ENCODE measurements at places on chromosomes 4 and X. TPM values are rescaled to one million over a fixed set of nuclear protein-coding genes. Genes with fewer than 3 reads are reported as not detected.

DNA sequence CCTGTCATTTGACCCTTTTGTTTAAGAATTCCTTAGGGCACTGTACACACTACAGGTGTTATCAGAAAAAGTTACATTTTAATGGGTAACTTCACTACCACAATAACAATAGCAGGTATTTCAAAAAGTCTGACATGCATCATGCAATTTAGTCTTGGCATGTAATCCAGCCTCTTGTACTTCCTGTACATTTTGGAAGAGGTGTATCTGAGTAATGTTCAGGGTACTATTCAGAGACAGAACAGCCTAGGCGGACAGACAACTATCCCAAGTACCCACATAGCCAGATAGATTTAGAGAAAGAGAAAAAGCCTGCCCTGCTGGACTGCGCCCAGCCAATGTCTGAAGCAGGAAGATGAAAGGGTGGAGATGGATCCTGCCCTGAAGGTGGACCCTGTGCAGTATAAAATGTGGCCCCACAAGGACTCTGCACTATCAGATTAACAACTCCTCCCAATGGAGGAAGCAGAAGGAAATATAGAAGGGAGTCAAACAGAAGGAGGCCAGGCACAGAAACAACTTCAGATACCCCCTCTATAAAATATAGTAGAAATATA lies 8.5 kb downstream of the UGT2B7 start:
- no peak overlapping the region for H3K4me3 ChIP-seq
- no peaks in the 10 kb centered on the region for H3K4me1 ChIP-seq
- no peaks in the 10 kb centered on the region for H3K27me3 ChIP-seq
- no peak overlapping the region for H3K27ac ChIP-seq
- no peak for DNase-seq
- no peaks in the 10 kb centered on the region for H3K36me3 ChIP-seq

RNF150 gene
- 18.1 TPM for total RNA-seq

DNA sequence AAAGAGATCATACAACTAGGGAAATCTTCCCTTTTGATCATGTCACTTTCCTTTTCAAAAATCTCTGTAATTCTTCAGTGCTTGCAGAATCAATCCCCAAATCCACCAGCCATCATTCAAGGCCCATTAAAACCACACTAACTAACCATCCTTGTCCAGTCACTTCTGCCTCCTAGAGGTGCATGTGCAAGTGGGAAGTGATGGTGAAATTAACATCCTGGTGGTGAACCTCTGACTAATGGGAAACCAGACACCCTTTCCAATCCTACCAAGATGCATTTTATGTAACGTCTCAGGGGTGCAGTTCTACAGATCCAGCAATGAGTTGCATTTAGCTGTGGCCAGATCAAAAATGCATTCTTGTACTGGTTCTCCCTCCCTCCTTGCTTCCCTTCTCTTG lies 341.8 kb downstream of the RAPGEF2 start:
- no peaks in the 10 kb centered on the region for H3K36me3 ChIP-seq
- no peak overlapping the region for H3K27ac ChIP-seq
- no peaks in the 10 kb centered on the region for H3K27me3 ChIP-seq
- DNase-seq = peak; percentile 30
- peaks cover 3% of the 10 kb centered on the region for H3K4me1 ChIP-seq

PALLD gene
- 112 TPM for total RNA-seq

MAGEA11 gene
- total RNA-seq = not detected

DNA sequence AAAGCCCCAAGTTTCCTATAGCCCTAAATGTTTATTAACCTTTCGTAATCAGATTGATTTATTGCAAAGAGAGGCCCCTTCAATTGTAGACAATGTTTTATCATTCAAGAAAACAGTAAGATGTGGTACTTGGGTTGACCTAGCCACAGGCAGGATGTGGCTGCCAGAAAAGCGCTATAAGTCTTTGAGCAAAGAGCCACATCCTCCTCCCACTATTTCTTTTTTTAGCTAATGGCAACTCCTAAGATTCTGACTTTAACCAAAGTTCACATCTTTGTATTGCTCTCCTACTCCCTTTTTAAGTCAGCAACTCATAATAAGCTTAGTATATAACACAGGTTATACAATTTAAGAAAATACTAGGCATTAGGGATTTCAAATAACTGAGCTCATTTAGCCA lies 70.7 kb upstream of the PPP3CA start:
- no peak overlapping the region for H3K27ac ChIP-seq
- H3K36me3 ChIP-seq = no peaks in the 10 kb centered on the region
- H3K4me1 ChIP-seq = no peaks in the 10 kb centered on the region
- H3K4me3 ChIP-seq = no peak overlapping the region
- no peaks in the 10 kb centered on the region for H3K27me3 ChIP-seq

DNA sequence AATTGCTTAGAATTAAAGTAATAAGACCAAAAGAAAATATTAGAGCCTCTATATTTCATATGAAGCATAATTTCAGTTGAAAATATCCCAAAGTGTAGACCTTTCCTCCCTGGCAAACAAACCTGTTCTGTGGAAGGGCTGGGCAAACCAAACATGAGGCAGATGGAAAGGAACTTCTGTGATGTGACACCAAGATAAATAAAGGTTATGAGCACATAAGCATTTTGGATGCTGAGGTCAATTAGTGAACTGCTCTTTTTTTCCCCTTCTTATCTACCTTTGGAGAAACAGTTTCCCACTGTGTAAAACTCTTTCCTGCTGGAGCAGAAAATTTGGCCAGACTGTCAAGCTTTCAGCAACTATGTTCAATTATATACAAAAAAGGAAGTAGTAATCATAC lies 109.6 kb upstream of the STIM2 start:
- DNase-seq = no peak
- H3K27me3 ChIP-seq = no peaks in the 10 kb centered on the region
- H3K4me1 ChIP-seq = peaks cover 4% of the 10 kb centered on the region
- H3K36me3 ChIP-seq = peaks cover 6% of the 10 kb centered on the region
- H3K27ac ChIP-seq = no peak overlapping the region

DNA sequence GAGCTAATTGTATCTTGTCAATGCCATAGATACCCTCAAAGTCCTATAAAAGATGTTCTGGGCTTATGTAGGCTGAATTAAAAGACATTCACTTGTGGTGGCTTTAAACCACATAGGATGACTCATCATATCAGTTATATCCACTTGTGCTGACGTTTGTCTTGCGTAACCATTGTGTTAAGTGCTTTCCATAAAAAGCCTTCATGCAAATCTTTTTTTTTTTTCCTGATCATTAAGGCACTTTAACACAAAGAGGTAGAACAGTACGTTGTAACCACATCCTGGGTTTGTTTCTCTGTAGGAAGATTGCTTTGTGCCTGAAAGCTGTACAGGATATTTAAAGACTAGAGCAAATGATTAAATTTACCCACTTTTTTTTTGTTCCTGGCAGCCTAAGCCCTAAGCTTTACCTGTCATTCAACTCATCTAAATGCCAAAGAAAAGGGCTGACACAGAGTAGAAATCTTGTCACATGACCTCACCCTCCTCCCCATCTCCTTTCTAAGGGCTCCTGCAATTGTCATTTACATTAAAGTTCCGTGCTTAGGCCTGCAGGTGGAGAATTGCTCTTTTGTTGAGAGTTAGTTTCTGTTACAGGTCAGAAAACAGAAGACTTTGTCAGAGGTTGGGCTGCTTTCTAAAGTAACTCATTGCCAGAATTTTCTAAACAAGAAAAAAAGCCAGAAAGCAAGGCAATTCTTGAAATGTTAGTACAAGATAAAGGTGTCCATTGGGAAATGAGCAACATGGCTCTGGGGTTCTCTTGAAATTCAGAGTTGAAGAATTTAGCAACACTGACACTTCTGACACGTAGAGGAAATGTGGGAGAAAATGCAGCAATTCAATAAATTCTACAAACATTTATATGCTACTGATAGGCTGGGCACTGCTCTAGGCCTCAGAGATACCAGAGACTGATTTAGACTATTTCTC lies 555.6 kb downstream of the PPARGC1A start:
- H3K27me3 ChIP-seq = no peaks in the 10 kb centered on the region
- DNase-seq = peak; percentile 71
- H3K4me3 ChIP-seq = no peak overlapping the region
- H3K27ac ChIP-seq = no peak overlapping the region
- H3K36me3 ChIP-seq = no peaks in the 10 kb centered on the region
